CD8-positive, alpha-beta memory T cell (primary cell): ENCODE measurements at places on chromosomes 3 and 15. TPM values are rescaled to one million over a fixed set of nuclear protein-coding genes. Genes with fewer than 3 reads are reported as not detected.

DNA sequence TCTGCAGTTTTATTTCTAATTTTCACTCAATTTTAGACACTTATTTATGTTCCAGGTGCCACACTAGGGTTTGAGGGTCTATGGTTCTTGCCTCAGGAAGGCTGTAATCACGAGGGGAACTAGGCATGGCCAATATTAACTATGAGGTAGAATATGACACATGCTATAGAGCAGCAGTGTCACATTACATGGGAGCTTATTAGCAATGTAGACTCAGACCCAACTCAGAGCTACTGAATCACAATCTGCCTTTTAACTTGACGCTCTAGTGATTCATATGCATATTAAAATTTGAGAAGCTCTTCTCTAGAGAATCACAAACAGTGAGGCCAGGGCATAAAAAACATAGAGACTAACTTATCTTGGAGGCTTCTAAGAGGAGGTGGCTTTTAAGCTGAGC lies 32.8 kb upstream of the MRPL3 start:
- no peak for DNase-seq

Gene KNSTRN
- 49.9 TPM for total RNA-seq

Gene ARHGAP31
- total RNA-seq, result 24.2 TPM

GRCh38 chr3:133863911-133864310 lies 31.8 kb downstream of the RAB6B start:
- DNase-seq, result no peak

DNA sequence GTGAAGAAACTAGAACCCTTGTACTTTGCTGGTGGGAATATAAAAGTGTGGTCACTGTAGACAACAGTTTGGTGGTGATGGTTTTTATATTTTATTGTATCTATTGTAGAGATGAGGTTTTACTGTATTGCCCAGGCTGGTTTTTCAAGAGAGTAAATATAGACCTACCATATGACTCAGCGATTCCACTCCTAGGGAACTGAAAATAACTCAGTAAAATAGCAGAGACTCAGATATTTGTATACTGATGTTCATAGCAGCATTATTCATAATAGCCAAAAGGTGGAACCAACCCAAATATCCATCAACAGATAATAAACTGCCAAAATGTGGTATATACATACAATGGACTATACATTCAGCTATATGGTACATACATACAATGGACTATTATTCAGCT lies 68.8 kb upstream of the IL12A start:
- no peak for DNase-seq

- DNase-seq, result no peak
Observed at GRCh38 chr3:28836199-28836598, 444.7 kb upstream of the RBMS3 start.

- peak; percentile 44 for DNase-seq
Observed at GRCh38 chr3:126911162-126912026, 71.5 kb upstream of the PLXNA1 start.

Gene FSTL1
- total RNA-seq, result 0.53 TPM

DNA sequence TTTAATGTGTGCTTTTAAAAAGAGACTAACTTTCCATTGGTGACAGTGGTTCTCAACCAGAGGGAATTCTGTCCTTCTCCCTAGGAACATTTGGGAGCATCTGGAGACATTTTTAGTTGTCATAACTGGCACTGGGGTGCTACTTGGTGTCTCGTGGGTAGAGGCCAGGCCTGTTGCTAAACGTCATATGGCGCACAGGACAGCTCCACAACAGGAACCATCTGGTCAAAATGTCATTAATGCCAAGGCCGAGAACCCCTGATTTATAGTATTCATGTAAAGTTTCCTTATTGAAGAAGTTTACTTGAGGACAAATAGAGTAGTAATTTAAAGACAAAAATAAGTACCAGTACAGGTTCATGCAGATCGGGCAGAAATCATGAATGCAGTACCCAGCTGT lies 164.2 kb downstream of the FEZF2 start:
- no peak for DNase-seq

- no peak for DNase-seq
Observed at GRCh38 chr15:43826029-43826507, 734 bp upstream of the WDR76 start.

GRCh38 chr3:193564012-193564411 lies 9.3 kb upstream of the ATP13A4 start:
- no peak for DNase-seq

DNA sequence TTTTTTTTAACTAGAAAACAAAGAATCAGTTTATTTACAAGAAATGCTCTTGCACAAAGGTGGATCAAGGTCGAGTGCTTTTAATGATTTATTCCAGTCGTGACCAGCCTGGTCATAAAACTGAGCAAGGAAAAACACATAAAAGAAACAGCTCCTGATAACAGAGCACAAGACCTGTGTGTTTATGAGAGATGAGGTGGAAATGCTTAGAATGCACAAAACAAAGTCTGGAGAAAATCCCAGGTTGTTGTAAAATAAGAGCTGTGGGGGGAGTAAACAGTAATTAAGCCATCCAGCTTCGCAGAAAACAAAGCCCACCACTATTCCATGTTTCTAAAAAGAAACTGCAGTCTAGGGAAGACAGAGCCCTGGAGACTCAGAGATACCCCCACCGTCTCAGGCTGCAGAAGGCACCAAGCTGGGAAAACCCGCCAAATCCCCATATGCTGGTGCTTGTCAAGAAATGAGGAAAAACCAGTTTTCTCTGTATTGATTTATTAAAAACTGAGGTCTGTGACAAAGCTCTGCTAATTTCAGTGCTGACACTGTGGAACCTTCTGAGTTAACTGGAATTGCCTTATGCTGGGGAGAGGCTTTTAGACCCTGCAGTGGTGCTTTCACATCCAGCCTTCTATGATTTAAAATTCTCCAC lies 139.3 kb downstream of the ADAMTS17 start:
- DNase-seq, result no peak

GRCh38 chr3:44326019-44326418 lies 12.5 kb upstream of the TCAIM start:
- DNase-seq, result no peak

DNA sequence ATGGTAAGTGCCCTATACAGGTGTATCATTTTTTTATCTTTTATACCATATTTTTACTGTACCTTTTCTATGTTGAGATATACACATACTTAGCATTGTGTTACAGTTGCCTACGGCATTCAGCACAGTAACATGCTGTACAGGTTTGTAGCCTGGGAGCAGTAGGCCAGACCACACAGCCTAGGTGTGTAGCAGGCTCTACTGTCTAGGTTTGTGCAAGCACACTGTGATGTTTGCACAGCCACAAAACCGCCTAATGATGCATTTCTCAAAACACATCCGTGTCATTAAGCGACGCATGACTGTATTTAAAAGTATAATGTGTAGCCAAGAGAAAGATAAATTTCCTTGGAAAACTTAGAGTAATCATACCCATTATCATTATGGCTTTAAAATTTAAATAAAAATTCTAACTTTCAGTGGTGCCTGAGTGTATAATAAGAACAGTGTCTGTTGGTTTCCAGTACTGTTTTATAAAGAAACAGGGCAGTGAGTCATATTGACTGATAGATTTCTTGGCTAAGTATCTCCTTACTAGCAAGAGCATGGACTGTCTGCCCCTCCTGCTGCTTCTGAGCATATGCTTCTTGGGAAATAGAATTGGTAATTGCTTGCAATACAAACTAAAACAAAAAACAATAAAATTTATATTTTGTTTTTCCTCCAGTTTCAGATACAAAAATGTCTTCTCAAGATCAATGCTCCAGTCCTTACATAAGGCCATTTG lies 18.3 kb downstream of the CALML4 start:
- no peak for DNase-seq

DNA sequence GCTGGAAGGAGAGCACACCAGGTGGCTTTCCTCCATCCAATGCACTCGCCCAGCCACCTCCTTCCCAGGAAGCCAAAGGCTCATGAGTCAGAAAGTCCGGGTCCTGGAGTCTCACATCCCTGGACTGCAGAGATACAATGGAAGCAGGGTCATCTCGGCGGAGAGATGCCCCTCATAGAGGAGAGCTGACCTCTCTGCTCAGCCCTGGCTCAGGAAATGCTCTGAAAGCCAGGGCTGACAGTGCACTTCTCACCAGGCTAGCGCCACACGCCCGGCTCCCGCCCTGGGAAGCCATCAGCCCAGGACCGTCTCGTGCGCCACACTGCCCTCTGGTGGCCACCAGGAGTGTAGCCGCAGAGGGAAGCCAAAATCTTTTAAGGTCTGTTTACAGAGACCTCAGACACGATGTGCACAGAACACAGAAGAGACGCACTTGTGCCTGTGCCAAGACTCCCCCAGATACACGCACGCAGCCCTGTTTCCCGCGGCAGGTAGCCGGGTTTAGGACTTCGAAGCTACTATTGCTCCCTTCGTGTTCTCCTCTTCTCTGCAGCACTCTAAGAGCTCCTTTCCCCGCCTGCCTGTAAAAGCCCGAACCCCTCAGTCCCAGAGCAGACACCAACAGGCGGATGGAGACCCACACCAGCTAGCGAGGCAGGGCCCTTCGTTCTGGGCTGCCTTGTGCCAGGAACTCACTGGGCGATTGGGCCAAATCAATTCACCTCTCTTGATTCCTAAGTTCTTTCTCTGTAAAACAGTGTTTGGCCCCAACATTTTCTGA lies 9.7 kb downstream of the NTRK3 start:
- peak; percentile 45 for DNase-seq

GRCh38 chr3:71323558-71323957 lies 260.0 kb downstream of the FOXP1 start:
- DNase-seq, result no peak

Gene WNT7A
- 0.38 TPM for total RNA-seq

DNA sequence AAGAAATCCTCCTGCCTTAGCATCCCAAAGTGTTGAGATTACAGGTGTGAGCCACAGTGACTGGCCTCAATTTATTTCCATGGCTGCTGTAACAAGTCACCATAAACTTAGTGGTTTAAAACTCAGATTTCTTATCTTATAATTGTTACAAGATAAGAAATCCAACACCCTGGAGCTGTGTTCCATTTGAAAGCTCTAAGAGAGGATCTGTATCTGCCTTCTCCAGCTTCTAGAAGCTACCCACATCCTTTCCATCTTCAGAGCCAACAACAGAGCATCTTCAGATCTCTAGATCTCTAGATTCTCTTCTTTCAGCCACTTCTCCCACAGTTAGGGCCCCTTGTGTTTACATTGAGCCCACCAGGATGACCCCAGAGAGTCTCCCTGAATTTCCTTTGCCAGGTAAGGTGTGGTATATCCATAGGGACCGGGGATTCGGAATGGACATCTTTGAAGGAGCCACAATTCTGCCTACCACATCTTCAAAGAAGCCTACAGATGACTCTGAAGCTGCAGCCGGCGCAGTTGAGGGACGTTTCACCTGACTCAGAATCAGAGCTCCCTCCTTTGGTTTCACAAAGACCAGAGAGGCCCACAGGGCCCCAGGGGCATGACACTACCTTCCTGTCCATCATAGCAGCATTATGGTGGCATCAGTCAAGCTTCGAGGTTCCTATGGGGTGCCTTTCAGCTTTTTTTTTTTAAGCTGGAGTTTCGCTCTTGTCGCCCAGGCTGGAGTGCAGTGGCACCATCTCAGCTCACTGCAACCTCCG lies 87.0 kb upstream of the IGF1R start:
- DNase-seq, result no peak

Gene BCL6
- 17.2 TPM for total RNA-seq

Gene FRMD5
- total RNA-seq, result 0.28 TPM

Gene ZPLD1
- not detected for total RNA-seq

Gene AVEN
- total RNA-seq, result 24.6 TPM

Gene CGNL1
- total RNA-seq, result not detected

Gene ZIC4
- not detected for total RNA-seq

DNA sequence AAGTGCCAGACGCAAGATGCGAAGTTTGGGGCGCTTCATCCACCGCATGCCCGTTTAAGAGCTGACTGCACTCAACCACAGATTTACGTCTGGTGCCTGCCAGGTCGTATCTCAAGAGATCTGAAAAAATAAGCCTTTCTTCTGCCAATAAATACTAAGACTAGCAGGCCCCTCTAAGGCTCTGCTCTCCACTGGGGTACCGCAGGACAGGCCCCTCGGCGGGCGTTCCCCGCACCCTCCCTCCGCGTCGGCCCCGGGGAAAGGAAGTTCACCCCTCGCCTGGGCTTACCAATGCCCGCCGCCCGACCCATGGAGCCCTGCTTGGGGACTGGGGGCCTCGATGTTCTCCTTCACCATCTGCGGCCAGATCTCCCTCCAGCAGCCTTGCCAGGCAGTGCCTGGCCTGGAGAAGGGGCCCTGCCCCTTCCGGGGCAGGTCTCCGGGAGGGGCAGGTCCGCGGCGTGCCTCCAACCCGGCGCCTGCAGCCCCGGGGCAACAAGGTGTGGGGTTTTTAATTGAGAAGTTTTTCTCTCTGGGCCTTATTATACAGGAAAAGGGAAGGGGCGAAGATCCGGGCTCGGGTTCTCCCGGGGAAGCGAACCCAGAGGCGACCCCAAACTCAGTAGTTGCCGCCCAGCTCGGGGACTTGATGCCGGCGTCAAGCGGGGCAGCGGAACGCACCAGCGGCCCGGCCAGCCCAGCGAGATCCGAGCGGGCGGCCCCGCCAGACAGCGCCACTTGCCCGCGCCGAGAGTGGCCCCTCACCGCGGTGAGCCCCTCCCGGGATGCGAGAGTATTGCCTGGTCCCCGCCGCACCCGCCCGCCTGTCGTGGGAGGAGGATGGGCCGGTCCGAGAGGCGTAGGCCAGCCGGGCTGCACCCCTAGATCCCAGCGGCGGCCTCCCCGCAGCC lies 735 bp downstream of the GOLGA8B start:
- peak; percentile 19 for DNase-seq

Gene USP4
- 73.0 TPM for total RNA-seq

- no peak for DNase-seq
Observed at GRCh38 chr15:28252831-28253230, 69.1 kb downstream of the HERC2 start.

GRCh38 chr15:40449275-40449674 lies 8.5 kb downstream of the BAHD1 start:
- no peak for DNase-seq

GRCh38 chr3:67302489-67302888 lies 304.4 kb downstream of the KBTBD8 start:
- DNase-seq, result no peak
